ENCODE measurements at places on chromosomes 5 and 9.

DNA sequence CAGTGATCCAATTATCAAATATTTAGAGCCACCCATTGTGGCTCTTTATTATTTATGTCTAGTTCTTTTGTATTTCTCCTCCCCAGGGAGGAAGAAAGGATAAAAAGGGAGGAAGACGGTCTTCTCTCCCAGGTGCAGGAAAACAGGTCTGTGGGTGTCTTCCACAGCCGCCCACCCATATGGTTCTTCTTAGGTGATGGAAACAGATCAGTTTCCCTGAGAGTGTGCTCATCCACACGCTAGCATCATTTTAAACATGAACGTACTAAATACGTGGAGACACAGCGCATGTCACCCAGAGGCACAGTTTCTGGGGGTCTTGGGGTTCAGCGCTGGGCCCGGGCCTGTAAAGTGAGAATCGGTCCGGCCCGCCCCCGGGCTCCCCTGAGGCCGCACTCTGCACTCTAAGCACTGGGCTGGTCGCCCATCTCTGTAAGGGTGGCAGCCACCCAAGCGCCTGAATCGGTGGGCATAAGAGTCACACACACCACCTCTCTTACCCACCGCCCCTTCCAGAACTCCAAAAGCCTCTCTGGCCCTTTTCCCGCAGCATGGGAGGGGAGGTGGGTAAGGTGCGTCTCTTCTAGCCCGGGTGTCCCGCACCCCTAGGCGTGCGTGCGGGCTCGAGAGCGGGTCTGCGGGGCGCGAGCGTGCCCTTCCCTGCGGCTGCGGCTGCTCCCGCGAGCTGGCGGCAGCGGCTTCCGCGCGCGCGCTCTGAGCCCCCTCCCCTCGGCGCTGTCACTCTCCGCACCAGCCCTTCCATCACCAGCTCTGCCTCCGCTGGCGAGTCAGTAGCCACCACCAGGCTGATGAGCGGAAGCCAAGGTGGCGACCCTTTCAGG is 1.3 kb downstream of the PTCH1 start:
- DNase-seq = no peak

DNA sequence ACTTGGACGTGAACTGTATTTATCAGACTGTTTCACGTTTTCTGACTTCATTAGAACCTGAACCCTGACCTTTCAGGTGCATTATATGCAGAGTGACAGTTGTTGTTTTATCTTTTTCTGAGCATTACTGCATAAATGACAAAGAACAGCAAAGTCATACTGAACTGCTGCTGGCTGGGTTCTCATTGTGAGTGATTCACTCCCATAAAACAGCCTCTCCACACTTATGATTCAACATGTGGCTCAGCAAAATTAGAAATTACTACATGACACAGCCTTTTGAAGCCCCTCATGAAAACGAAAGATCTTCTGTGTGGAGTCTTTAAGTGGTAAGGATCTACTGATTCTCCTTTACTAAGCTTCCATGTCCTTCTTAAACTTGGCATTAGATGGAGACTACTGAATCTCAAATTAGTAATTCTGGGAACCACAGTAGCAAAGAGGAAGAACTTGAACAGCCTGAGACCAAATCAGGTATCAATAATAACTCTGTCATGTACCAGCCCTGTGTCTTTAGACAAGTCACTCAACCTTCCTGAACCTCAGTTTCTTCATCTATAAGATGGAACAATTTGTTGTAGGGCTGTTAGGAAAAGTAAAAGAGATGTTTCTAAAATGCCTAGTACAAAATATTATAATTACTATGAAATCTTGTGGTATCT is 172.3 kb upstream of the GNA14 start:
- DNase-seq = no peak

GRCh38 chr5:145531038-145531734 is 304.0 kb downstream of the PRELID2 start:
- no peak for DNase-seq

GRCh38 chr5:158616707-158617106 is 483.0 kb downstream of the EBF1 start:
- no peak for DNase-seq

- DNase-seq = no peak
Measured at GRCh38 chr9:90860826-90861225, 59.2 kb downstream of the SYK start.

DNA sequence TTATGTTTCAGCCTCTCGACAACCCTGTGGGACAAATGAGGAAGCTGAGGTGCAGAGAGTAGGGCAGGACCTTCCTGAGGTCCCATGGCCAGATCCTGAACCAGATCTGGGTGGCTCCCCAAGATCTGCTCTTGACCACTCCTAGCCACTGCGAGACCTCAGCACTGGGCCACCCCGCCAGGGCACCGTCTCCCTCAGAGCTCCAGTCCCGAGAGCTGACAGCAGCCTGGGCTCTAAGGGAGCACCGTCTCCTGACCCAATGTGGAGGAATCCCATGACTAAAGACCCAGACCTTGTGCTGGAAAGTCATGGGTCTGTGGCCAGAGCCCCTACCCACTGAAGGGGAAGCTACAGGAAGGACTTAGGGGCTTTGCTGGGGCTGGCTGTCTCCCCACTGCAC is 4.5 kb upstream of the LMX1B start:
- no peak for DNase-seq

GRCh38 chr5:180040287-180041214 is 31.0 kb downstream of the RNF130 start:
- no peak for DNase-seq

GRCh38 chr9:105881021-105881420 is 186.7 kb downstream of the TMEM38B start:
- DNase-seq = no peak

- DNase-seq = no peak
Measured at GRCh38 chr9:75161116-75161857, 73.0 kb downstream of the OSTF1 start.

GRCh38 chr5:74166064-74166463 is 474.5 kb downstream of the ENC1 start:
- no peak for DNase-seq

DNA sequence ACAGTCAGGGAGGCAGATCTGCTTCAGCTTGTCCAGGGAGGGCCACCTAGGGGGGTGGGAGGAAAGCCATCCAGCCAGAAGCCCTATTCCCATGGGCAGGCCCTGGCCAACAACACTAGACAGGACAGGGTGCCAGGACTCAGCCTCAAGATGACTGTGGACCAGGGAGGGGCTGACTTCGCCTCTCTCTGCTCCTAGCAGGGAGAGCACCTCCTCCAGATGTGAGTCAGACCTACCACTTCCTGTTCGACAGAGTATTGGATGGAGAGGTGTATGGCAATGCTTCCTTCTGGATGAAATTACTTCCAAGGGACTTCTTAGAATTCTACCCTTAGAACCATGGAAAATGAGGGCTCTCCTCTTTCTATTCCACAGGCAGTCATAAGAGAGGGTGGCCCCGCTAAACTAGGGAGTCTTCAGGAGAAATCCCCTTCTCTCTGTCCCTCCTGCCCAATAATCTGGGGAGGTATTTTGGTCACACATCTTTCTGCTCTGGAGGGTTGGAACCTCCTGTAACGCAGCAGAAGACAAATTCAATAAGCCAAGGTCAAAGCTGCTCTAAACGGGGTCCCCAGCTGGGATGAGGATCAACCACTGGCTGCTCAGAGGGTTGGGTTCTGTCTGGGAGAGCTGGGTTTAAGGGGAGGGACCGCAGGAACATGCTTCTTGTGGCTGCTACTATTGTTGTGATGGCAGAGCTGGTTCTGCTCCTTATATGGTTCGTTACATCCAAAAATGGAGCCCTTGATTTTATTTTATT is 23.2 kb upstream of the RCL1 start:
- DNase-seq = no peak

- no peak for DNase-seq
Measured at GRCh38 chr5:126208691-126209090, 214.5 kb upstream of the GRAMD2B start.

DNA sequence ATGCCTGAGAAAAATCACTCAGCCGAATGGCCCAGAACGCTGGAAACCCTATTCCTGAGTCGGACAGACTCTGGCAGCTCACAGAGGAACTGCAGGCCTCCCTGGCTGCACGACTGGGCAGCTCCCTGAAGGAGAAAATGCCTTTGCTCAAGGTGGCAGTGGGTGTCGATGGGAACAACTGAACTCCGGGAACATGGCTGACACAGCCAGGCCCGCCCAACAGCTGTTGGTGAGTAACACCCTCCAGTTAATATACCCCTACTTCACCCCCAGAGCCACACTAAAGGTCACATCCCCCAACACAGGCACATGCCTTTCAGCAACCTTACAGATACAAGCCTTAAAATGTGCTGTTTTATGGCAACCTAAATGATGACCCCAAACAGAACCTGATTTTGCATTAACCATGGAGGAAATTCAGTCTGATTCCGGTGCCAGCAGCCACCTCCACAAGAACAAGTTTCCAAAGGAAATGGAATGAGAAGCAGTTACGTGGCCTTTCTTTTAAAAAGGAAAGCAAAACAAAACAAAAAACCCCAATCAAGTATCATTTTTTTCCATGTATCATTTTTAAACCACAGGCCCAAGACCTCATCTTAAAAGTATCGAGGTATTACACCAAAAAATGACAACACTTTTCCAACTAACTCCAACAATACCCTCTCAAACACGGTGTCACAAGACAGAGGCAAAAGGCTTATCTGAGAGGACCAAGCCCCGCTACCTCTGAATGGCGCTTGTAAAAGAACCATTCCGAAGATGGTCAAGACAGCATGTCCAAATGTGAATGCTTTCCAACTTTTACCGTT is 3.1 kb downstream of the KLF9 start:
- DNase-seq = no peak

- DNase-seq = no peak
Measured at GRCh38 chr9:116275418-116276195, 122.0 kb downstream of the PAPPA start.

DNA sequence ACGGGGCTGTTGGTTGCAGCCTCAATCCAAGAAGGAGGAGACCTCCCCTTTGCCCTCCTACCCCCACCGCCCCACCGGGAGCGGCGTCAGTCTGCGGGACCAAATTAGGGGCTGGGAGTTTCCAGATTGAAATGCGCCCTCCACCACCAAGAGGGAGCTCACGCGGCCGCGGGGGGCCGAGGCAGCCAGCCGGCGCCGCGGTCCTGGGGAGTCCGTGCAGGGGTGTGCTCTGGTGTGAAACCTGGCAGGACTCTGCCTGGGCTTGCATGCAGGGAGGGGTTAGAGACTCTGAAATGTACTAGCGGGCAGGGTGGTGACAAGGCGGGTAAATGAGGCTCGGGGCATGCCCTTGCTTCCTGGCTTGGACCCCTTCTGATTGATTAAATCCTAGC is 989 bp upstream of the FBN2 start:
- no peak for DNase-seq

- DNase-seq = no peak
Measured at GRCh38 chr5:170885256-170885655, 23.4 kb downstream of the RANBP17 start.

DNA sequence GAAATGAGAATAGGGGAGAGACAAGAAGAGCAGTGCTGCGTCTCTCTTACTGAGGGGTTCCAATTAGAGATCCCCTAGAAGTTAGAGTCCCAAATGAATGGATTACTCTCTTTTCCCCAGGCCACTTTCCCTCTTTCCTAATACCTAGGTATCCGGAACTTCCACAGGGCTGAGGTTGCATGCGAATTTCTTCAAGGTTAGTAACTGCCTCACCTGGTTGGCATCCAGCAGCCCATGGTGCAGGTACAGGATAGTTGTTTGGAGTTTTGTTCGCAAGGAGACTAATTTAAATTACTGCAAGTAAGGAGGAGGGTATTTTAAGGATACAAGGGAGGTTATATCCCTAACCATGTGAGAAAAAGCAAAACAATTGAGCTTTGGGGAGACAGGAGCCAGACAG is 52.4 kb upstream of the JAK2 start:
- no peak for DNase-seq

DNA sequence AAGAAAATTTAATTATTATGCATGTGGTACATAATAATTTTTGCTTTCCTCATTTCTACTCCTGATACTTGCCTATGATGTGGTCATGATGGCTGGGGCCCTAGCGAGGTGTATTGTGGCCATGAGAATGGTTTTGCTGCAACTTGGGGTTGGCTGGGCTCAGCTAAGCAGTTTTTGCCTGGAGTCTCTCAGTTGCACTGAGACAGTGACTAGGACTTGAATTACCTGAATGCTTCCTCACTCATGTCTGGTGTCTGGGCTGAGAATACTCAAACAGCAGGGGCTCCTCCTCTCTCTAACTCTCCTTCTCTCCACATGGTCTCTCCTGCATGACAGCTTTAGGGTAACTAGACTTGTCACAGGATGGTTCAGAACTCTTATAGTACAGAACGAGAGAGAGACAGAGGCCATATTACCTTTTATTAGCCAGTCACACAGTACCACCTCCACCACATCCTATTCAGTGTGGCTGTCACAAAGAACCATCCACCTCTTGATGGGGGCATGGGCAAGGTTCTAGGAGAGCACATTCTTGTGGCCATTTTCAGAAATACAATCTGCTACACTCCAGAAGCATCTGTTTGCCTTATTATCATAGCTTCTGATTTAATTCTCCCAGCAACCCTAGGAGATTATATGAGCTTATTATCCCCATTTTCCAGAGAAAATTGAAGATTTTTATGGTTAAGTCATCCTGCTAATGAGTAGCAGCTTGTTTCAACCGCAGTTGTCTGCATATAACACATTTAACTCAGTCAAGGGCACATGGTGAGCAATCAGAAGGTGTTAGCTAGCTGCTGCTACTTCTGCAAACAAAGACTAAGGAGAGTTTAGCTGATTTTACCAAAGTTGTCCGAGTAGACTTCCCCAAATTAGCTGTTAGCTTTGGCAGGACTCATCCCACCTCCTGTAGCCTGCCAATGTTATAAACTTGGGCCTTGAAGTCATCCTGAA is 245.1 kb downstream of the DOCK8 start:
- no peak for DNase-seq

DNA sequence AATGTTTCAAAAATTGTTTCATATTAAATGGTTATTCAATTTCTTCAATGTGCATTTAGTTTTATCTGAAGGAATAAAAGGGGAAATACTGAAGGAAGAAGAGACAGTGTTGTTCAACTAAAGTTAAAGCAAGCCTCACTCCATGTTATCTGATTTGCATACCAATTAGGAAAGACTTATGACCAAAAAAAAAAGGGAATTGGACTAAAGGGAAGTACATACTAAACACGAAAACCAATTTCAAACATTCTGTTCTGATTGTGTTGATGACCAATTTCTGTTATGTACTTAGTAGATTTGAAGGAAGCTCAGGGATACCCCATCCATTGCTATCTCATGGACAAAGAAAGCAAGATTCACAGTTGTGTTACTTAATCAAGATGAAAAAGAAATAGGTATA is 4.9 kb upstream of the GAPT start:
- DNase-seq = no peak

DNA sequence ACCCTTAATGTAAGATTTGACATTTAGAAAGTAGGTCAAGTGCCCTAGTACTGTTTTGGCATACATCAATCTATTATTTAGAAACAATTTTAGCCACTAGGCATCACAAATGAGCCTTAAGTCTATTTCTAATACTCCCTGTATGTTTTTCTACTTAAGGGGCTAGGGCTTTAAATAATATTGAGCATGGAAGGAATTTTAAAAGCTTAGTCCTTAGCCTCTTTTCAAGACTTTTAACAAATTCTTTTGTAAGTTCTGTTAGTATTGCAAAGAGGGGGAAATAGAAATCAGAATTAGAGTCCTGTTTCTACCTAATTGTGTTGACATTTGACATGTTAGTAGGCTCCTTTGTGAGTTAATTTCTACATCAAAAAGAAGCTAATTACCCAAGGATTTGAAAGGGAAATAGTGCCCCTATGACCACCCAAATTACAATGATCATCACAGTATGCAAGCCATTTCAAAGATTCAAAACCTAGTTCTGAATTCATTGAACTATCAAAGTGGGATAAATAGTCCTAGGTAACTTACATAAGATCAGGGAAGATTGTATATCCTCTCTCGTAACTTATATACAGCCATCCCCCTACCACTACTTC is 647.8 kb upstream of the ACO1 start:
- no peak for DNase-seq
